ENCODE measurements at places on chromosomes 4 and X. TPM values are rescaled to one million over a fixed set of nuclear protein-coding genes. Genes with fewer than 3 reads are reported as not detected.

CLDN34 gene
- not detected for total RNA-seq

MAGEB2 gene
- not detected for total RNA-seq

BEX1 gene
- 0.63 TPM for total RNA-seq

GRCh38 chr4:44848466-44848865, 122.1 kb upstream of the GNPDA2 start:
- no peak for DNase-seq

DNA sequence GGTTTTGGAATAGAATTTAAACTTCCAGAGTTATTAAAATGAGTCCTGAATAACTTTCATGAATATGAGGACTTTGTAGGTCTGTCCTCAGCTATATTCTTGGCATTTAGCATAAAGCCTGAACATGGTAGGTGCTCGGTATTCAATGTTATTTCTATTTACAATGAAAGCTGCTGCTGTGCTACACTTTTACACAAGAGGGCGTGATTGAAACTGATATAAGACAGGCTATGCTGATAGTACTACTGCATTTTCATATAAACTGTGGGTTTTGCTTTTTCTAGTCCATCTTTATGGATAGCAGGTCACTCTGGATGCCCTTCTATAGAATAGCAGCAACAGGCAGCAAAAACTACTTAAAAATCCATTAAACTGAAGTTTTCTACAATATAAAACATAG, 12.3 kb upstream of the GNPDA2 start:
- no peak for DNase-seq

GRCh38 chr4:3293401-3294391, 875 bp downstream of the RGS12 start:
- no peak for DNase-seq

F9 gene
- not detected for total RNA-seq

DNA sequence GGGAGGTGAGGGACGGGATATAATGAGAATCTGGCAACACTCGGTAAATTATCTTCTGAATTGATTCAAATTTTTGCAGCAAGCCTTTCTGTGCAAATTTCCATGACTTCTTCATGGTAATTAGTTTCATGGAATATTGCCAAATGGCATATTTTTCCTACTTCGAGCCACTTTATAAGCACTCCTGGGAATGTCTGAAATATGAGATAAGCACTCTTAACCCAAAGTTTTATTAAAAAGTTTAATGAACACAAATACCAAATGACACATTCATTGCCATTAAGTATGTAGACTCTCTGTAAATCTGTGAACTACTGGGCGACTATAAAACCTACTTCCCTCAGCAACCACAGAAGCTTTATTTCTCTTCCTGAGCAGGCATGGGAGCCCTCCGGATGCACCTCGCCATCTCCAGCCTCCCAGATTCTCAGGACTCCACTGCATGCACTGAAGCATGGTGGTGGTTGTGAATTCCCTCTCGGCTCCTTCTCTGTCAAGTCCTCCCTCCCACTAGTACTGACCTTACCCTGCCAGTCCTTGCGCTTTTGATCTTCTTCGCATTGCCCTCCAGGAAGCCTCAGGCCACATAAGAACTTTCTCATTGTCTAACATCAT, 154.4 kb upstream of the RPL34 start:
- no peak for DNase-seq

ZFP92 gene
- total RNA-seq: 1.7 TPM

DNA sequence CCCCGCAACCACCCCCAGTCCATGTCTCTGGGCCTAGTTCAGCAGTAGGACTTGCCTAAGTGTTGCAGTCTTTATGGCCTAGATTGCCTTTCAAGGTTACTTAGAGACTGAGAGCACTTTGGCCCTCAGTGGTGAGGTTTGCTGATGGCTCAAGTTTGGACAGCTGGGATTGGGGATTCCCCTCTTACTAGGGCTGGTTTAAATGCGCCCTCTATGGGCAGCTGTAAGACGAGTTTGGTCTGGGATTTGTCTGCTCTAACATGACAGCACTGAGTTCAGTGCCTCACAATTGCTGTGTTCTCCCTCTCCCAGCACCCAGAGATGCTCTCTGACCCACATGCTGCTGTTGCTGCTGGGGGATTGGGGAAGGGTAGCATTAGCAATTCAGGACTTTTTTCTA, 23.1 kb downstream of the DACH2 start:
- DNase-seq: no peak

- DNase-seq: no peak
Measured at GRCh38 chr4:167595898-167596297, 361.6 kb upstream of the SPOCK3 start.

DNA sequence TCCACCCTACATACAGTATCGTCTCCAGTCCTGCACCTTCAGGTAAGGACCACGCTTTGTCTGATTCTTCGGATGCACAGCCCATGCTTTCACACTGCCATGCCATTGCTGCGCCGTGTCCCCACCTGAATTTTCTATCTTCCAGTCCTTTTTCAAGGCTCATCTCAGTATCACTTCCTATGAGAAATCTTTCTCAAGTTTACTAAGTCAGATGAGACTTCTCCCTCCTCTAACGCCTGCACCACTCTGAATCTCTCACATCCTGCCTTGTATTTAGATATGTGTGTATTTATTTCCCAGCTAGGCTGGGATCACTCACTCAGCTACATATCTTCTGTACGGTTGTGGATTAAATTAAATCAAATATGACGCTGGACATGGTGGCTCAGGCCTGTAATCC, 116.8 kb downstream of the SMIM20 start:
- no peak for DNase-seq

DNA sequence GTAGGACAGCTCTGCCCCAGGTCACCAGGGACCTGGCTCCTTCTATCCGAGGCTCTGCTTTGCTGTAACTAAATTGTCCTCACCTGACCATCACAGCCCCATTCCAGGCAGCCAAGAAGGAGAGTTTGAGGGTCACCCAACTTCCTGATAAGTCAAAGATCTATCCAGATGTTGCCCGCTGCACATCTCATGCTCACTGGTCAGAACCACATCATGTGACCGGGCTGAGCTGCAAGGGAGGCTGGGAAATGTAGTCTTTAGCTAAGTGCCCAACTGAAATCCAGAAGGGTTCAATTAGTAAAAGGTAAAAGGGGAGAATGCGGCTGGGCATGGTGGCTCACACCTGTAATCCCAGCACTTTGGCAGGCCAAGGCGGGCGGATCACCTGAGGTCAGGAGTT, 18.4 kb downstream of the HMX1 start:
- DNase-seq: no peak

DNA sequence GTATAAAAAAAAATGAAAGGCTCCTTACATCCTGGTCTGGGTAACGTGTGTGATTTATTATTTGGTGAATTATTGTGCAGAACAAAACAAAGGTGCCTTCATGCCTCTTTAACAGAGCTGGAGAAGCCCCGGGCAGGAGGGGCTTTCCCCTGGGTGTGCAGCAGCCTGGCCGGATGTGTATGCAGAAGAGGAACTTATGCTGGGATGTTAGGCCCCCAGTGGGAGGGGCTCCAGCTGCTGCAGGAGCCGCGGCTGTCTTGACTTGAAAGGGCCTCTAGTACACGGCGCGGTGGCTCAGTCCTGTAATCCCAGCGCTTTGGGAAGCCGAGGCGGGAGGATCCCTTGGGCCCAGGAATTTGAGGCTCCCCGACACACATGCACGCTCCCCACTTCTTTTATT, 16.0 kb downstream of the CCNQ start:
- peak; percentile 57 for DNase-seq

- no peak for DNase-seq
Measured at GRCh38 chr4:40507977-40508376, 121.7 kb downstream of the RBM47 start.

DNA sequence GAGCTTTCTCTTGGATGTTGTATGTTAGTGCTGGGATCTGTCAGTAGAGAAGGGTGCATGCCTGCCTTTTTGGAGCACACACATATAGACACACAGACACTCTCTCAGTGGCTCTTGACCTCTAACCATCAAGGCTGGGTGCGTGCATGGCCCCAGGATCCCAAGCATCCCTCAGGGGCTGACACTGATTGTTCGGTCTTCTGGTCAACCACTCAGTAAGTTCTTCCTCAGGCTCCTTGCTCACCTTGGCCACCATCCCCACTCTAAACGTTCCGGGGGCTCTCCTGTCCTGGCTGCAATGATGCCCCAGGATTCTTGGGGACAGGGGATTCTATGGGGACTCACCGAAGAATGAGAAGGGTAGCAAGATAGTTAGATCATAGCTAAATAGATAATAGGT, 179.6 kb downstream of the SHOX start:
- no peak for DNase-seq

PABPC4L gene
- total RNA-seq: not detected

GRCh38 chr4:7185487-7186030, 6.8 kb upstream of the SORCS2 start:
- DNase-seq: no peak

DNA sequence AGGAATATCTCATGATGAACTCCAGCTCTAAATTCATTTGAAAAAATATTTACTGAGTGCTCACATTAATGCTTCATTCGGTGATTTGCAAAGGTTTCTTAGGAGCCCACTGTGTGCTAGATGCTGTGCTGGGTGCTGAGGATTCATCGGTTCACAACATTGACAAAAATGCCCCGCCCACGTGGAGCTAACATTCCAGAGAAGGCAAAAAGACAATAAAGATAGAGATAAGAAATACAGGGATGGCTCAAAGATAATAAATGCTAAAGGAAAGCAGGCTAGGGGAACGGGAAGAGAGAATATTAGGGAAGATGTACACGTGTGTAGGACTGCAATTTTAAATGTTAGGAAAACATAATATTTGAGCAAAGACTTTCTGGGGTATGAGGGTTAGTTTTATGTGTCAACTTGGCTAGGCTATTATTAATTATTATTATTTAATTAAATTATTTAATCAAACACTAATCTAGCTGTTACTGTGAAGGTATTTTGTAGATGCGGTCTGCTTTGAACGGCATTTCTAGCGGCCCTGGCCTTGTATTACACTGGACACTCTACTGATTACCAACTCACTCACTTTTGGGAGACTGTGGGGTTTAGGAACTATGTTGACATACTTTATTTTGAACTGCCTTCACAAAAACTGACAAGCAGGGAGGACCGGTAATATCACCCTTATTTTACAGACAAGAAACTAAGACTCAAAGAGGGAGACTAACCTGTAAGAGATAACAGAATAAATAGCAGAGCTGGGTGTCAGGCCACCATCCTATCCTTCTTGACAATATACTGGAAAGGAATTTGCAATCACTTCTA, 61.9 kb upstream of the IRF2 start:
- DNase-seq: no peak

DNA sequence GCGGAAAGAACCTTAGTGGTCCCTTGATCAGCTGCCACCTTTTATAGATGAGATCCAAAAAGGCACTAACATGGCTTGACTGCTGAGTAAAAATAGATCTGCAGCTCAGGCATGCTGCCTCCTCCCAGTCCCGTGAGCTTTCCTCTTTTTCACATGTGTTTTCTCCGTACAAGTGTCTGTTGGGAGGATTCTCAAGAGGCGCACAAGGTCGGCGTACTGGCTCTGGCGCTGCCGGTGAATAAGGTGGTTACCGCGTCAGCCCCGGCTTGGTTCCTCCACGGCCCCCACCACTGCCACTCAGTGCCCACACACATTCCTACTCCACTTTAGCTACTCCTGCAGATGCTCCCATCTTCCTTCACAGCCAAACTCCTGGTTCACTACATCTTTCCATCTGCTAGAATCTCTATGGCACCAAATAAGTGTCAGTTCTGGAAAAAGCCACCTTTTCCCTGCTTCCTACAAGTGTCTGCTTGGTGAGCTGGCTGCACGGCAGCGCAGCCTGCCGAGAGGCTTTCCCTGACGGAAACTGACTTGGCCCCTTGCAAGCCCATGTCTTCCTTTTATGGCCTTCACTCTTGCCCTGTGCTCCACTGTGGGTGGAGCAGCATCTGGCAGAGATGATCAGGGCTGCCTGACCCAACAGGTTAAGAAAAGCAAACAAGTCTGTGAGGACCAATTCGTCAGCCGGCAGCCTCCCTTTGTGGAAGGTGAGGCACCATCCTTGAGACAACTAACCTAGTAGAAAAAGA, 99.8 kb downstream of the KLHL8 start:
- DNase-seq: no peak

- no peak for DNase-seq
Measured at GRCh38 chrX:18065956-18066355, 154.7 kb downstream of the BEND2 start.

DNA sequence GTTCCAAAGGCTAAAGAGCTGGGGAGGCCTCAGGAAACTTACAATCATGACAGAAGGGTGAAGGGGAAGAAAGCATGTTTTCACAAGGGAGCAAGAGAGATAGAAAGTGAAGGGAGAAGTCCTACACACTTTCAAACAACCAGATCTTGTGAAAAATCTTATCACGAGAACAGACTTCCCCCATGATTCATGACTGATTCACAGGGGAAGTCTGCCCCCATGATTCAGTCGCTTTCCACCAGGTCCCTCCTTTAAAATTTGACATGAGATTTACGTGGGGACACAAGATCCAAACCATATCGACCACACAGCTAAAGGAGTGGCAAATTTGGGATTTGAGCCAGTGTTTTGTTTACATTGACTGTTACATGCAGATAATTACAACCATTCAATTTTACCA, 971.1 kb upstream of the HS3ST1 start:
- no peak for DNase-seq

TMSB15A gene
- total RNA-seq: 0.33 TPM

- no peak for DNase-seq
Measured at GRCh38 chrX:72430405-72430968, 124.8 kb upstream of the CITED1 start.

DNA sequence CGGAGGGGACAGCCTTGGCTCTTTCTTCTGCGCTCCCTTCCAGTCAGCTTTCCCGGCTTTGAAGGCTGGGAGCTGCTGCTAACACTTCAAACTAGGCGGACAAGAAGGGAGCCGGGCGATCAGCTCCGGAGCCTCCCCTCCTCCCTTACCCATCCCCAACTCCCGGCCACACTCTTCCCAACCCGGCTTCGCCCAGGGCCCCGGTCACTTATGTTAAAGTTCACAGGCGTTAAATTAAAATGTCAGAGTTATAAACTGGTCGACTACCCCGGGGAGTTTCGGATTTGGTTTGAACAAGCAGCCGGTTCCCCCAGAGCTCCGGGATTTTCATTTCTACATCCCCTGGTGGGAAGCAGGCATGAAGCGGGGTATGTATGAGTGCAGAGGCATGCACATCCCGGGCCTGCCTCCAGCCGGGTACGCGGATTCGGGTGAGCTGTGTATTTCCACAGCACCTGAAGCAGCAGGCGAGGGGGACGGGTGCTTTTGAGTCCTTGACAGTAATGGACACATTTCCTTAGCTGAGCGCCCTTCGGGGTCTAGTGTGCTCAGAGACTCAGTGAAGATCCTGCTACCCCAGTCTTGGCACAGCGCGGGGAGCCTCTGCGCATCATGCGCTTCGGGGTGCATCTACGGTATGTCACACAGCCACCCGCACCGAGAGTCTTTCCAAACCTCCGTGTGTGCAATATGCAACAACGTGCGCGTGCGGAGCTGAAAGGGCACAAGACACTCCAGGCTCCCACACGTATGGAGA, 880 bp downstream of the UNC5C start:
- DNase-seq: no peak
